Effector memory CD8-positive, alpha-beta T cell (primary cell): ENCODE measurements at places on chromosomes 16 and 17.

GRCh38 chr16:89969741-89970410 is 21.3 kb downstream of the DEF8 start:
- DNase-seq: no peak

DNA sequence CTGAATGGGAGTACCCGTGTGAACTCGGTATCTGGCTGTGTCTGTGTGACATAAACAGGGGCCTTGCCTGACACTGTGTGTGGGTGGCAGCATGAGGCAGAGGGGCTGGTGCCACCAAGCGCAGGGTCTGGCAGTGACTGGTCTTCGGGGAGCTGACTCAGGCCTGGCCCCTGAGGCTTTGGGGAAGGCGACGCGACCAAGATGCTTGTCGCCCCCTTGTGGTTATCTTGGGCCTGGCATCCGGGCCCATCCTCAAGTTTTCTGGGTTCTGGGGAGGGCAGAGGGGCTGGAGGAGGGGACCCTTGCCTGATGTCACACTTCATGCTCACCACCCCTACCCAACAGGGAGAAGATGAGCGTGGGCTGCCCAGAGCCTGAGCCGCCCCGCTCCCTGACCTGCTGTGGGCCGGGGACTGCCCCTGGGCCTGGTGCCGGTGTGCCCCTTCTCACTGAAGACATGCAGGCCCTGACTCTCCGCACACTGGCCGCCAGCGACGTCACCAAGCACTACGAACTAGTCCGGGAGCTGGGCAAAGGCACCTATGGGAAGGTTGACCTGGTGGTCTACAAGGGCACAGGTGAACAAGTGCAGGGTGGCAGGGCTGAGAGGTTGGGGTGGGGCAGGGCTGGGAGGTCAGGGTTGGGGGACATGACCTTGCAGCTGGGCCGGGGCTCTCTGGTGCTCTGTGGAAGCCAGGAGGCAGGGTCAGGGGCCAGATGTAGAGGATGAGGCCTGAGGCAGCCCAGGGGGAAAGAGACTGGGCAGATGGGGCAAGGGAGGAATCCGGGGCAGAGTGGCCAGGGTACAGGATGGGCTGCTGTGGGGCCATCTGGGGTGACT is 24.9 kb downstream of the SBK1 start:
- peak; percentile 75 for DNase-seq

DNA sequence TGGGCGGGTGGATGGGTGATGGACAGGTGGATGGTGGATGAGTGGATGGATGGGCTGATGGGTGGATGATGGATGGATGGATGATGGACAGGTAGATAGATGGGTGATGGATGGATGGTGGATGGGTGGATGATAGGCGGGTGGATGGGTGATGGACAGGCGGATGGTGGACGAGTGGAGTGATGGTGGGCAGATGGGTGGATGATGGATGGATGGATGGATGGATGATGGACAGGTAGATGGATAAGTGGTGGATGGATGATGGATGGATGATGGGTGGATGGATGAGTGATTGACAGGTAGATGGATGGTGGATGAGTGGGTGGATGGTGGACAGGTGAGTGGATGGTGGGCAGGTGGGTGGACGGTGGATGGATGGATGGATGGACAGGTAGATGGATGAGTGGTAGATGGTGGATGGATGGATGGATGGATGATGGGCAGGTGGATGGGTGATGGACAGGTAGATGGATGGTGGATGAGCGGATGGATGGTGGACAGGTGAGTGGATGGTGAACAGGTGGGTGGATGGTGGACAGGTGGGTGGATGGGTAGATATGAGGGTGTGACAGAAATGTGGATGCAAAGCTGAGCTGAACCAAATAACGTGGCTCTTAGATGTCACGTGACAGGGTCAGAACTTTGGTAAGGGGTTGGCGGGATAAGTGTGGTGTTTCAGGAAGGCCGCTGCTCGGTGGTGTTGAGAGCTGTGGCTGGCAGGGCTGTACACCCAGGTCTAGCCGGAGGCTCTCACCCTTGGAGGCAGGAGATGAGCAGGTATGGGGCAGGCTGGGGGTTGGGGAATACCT is 234.3 kb upstream of the CIBAR2 start:
- DNase-seq: no peak

GRCh38 chr17:39219647-39220154 is 6.0 kb downstream of the STAC2 start:
- no peak for DNase-seq

DNA sequence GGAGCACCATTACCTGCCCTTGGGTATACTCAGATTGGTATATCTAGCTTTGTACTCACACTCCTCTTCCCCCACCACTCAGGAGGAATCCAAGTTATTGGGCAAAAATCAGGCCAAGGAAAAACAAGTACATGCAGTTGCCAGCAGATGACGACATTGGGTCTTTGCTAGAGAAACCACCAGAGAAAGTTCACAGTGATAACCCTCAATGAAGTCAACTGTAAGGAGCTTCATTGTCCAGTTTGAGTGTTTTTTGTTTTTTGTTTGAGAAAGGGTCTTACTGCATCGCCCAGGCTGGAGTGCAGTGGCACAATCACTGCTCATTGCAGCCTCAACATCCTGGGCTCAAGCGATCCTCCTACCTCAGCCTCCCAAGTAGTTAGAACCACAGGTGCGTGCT is 34.6 kb upstream of the TOX3 start:
- no peak for DNase-seq

GRCh38 chr17:32520104-32520701 is 33.4 kb downstream of the CDK5R1 start:
- no peak for DNase-seq

GRCh38 chr16:78689536-78689935 is 590.1 kb downstream of the WWOX start:
- DNase-seq: no peak

DNA sequence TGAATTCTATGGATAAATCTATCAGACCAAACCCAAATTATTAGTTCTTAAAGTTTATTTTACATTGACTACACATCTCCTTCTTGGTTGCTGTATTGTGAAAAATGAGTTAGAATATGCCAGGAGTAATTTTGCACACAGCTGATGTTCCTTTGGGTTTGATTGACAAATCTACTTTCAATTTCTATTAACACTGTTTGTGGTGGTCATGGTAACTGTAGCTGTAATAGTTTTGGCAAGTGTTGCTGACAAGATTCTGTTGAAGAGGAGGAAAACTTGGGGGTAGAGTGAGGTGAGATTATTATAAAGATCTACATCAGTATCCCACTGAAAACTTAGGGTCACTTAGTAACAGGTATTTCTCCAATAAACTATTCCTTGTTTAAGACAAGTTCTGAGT is 30.3 kb downstream of the MRTFB start:
- DNase-seq: no peak
